ENCODE measurements at places on chromosomes 2 and 18.

DNA sequence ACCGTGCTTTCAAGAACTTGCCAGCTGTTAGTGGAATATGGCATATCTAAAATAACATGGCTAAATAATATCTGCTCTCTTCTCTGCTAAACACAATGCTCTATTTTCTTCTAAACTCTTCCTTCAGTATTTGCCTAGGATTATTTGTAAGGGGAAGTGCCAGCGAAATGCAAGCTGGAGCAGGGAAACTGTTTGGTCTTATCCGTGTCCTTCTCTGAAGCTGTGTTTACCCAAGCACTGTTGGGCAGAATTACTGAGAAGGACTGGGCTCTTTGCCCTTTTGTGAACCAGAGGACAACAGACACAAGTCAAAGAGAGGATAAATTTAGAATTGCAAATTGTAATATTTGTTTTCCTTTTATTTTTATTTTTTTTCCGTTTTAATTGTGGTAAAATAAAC is 23.6 kb downstream of the CPO start:
- DNase-seq = no peak

DNA sequence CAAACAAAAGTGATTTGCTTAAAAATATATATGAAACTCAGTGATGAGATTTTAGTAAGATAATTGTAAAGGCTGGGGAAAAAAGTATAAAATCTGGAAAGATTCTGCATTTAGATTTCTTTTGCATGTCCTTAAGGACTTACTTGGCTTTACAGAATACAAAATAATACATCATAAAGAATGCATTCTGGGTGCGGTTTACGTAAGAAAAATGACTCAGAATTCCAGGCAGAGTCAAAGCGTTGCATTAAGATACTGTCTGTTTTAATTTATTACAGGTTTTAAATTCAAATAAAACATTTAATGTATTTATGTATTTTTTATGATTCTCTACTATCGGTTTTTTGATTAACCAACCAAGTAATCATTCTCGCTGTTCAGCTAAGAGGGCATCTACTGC is 178.0 kb downstream of the SH3BP4 start:
- DNase-seq = no peak

DNA sequence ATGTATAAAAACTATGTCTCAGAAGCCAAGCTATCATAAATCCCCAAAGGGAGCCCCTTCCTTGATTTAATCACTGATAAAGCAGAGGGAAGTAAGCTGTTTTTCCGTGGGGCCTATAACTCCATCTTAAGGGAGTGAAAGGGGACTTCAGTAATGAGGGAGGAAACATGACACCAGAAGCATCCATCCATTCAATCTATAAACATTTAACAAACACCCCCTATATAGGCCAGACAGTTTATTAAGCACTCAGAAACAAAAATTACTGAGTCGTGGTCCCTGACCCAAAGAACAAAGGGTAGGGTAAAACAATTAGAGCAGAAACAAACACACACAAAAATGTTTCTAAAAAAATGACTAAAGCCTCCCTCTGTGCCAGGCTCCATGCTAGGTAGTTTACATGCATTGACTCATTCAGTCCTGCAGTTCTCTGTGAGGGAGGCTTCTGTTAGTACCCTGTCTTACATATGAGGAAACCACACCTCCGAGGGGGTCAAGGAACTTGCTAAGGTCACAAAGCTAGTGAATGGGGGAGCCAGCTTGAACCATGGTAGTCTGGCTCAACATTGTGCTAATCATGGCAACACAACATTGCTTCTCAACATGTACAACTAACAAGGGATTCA is 472.1 kb downstream of the CDH2 start:
- no peak for DNase-seq

DNA sequence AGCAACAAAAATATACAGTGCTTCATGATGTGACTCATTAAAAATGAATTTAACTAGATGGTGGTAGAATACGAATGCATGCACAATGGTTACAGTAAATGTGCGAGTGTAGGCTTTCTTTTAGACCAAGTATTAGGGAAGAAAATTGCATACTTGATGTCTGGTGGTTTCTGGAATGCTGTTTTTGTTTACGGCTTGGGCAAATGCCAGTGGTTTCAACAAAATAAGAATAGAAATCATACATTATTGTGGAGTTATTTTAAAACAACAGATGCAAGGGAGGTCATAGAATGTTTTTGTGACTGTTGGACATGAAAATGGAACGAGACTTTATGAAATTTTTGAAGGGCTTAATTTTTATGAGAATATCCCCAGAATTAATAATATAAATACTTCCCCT is 580.9 kb downstream of the PLCL1 start:
- DNase-seq = no peak

GRCh38 chr18:46397174-46397573 is 259.8 kb downstream of the LOXHD1 start:
- DNase-seq = no peak

- DNase-seq = no peak
These were observed 4.5 kb upstream of the RBMS1 start for GRCh38 chr2:160498137-160498536.

GRCh38 chr2:237305579-237305978 is 108.4 kb downstream of the COL6A3 start:
- DNase-seq = no peak

GRCh38 chr2:184032983-184033382 is 565.3 kb upstream of the ZNF804A start:
- DNase-seq = no peak

GRCh38 chr2:179521944-179522343 is 257.3 kb upstream of the SESTD1 start:
- no peak for DNase-seq

GRCh38 chr2:201955702-201956141 is 77.9 kb upstream of the FZD7 start:
- DNase-seq = no peak

DNA sequence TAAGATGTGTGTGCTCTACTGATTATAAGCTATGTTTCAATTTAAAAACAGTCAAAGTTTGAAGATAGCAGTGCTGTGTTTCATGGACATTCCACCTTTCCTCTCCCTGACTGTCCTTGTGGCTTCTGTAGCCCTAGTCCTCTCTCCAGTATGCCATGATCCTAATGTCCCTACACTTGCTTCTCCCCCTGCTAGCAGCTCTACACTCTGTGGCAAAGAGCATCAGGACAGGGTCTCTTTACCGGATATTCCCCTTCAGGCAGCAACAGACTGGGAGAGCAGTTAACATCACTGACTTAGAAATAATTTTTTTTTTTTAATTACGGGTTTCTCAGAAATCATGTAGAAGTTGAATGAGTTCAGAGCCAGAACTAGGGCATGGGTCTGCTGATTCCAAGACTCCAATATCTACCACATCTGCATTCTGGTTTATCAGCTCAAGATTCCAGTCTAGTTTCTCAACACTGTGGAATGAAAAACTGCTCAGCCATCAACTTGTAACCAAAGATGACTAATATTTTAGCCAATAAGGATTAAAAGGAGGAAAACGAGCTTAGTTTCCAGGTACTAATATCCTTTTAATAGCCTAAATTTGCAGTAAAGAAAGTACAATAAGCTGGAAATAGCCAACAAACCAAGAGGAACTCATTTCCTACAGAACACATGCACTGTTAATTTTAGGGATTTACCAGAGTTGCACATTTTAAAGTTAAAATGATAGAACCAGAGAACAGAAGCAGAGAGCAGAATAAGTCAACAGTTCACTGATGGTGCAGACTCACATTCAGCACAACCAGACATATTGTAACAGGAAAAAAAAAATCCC is 45.2 kb downstream of the TMEM131 start:
- peak; percentile 92 for DNase-seq

DNA sequence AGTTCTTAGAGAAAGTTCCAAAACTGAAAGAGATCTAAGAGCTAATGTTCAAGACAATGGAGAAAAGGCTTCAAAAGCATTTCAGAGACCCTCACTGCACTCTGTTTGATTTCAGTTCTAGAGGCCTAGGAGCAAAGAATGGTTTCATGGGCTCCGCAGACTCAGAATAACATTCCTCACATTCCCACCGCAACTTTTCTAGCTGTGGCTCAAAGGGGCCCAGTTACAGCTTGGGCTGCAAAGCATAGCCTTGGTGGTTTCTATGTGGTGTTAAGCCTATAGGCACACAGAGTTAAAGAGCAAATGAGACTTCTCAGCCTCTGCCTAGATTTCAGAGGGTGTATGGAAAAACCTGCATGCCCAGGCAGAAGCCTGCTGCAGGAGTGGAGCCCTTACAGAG is 73.0 kb downstream of the FSIP2 start:
- DNase-seq = no peak

GRCh38 chr2:177175917-177176668 is 36.5 kb upstream of the HNRNPA3 start:
- no peak for DNase-seq

- DNase-seq = no peak
These were observed 198.9 kb downstream of the AGAP1 start for GRCh38 chr2:235692671-235693171.

DNA sequence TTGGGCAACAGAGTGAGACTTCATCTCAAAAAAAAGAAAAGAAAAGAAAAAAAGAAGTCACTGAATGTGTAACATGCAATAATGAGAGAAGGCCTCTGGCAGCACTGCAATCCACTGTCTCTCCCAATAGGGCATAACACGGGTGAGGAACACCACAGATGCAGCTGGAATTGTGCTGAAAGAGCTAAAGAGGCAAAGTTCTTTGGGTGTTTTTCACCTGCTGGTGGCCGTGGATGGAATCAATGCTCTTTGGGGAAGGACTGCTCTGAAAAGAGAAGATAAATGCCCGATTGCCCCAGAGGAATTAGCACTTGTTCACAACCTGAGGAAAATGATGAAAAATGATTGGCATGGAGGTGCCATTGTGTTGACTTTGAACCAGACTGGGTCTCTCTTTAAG is 31.0 kb upstream of the CYBRD1 start:
- no peak for DNase-seq

- DNase-seq = no peak
These were observed 189.9 kb upstream of the FOSL2 start for GRCh38 chr2:28202719-28203118.

GRCh38 chr2:120566331-120567035 is 169.2 kb upstream of the GLI2 start:
- no peak for DNase-seq

- DNase-seq = no peak
These were observed 98.9 kb upstream of the OTOS start for GRCh38 chr2:240239325-240239724.

GRCh38 chr2:218876562-218877219 is 4.0 kb upstream of the WNT10A start:
- DNase-seq = peak; percentile 68

GRCh38 chr2:159444754-159445153 is 158.3 kb upstream of the WDSUB1 start:
- no peak for DNase-seq

GRCh38 chr2:231780123-231780908 is 766 bp downstream of the PDE6D start:
- DNase-seq = peak; percentile 45

DNA sequence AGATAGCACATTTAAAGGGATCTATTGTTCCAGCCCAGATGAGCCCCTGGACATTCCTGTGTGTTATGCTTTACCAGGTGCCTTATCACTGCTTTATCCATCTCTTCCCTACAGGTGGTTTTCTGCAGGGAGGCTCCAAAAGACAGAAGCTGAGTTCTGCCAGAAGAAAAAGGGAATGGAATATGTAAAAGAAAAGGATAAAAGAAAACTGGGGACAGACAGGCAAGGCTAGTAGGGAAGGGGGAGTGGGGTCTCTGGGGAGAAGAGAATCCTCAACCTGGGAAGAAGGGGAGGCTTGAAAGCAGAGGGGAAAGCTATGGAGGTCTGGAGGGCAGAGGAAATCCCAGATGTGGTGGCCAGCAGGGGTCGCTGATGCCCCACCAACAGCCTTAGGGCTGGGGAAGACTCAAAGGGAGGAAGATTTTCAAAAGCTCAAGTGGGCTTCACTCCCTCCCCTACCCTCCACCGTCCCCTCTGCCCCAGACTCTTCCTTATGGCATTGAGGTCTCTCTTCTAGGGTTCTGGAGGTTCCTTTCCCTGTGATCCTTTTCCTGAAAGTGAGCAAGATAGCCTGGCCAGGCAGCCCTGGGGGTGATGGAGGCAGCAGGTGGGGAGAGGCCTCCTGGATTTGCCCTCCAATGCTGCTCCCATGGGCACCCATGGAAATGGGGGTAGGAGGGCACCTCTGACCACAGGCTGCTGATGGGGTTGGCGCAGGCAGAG is 178.1 kb upstream of the PKDCC start:
- peak; percentile 67 for DNase-seq

GRCh38 chr18:45386041-45386655 is 229.1 kb upstream of the SLC14A2 start:
- peak; percentile 40 for DNase-seq
